ENCODE measurements at places on chromosomes 1 and 21.

DNA sequence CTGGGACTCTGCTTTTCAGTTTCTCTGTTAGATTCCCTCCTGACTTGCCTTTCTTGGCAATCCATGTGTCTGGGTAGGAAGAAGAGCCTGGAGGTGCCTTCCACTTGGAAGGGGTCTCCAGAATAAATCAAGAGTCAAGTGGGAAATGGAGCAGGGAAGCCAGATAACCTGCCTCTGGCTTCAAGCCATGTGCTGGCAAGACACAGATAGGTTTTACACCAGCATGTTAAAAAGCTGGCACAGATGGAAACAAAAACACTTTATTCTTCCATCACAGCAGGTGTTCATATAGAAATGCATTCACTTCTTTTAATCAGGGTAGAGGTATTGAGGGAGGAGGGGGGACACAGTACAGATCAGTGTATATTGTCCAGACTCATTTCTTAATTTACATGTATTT, 356.9 kb upstream of the RUNX1 start:
- no peaks in the 10 kb centered on the region for H3K36me3 ChIP-seq
- H3K4me1 ChIP-seq: no peaks in the 10 kb centered on the region
- H3K4me3 ChIP-seq: no peak overlapping the region
- DNase-seq: no peak

DNA sequence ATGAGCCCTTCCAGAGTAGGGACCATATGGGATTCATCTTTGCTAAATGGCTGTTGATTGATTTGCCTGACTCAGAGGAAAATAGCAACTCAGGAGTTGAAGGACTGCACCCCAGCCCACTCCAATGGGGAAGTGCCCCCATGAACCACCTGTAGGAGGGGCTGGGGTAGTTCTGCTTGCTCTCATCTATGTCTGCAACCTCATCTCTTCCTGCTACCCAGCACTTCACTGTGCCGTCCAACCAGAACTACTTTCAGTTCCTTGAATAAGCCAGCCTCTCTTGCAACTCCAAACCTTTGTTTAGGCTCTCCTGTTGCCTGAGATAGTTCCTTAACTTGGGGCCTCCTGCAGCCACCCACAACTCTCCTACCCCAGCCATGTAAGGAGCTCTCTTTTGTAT, 26.6 kb downstream of the BEND5 start:
- peaks cover 14% of the 10 kb centered on the region for H3K36me3 ChIP-seq
- no peak overlapping the region for H3K27ac ChIP-seq
- H3K4me3 ChIP-seq: no peak overlapping the region
- peaks cover 8% of the 10 kb centered on the region for H3K4me1 ChIP-seq

- no peaks in the 10 kb centered on the region for H3K27me3 ChIP-seq
- H3K4me3 ChIP-seq: no peak overlapping the region
- H3K27ac ChIP-seq: no peak overlapping the region
- no peaks in the 10 kb centered on the region for H3K36me3 ChIP-seq
Observed at GRCh38 chr21:16983420-16983819, 529.4 kb upstream of the CXADR start.

DNA sequence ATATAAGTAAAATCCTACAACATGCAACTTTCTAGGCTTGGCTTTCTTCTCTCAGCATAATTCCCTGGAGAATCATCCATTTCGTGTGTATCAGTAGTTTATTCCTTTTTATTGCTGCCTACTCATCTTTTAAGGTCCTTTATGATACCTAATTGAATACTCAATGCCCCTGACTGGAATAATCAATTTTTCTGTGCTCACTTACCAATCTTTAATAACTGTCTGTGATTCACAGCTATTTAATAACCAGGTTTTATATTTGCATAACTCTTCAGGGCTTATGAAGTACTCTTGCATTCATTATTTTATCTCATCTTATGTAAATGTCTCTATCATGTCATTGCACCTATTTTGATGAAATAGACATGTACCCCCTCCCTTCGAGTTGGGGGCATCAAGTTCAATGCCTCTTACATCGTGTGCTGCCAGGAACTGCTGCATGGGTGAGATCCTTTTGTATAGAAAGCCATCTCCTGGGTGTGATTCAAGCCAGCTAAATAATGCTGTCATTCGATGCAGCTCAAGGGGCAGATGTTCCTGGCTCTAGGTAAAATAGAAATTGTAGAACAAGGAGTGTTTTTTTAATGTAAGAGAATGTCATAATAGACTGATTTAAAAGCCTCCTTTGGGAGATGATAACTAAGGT, 222.7 kb downstream of the SLC35F3 start:
- DNase-seq: no peak
- H3K36me3 ChIP-seq: no peaks in the 10 kb centered on the region
- no peaks in the 10 kb centered on the region for H3K4me1 ChIP-seq
- H3K27me3 ChIP-seq: peaks cover 23% of the 10 kb centered on the region

DNA sequence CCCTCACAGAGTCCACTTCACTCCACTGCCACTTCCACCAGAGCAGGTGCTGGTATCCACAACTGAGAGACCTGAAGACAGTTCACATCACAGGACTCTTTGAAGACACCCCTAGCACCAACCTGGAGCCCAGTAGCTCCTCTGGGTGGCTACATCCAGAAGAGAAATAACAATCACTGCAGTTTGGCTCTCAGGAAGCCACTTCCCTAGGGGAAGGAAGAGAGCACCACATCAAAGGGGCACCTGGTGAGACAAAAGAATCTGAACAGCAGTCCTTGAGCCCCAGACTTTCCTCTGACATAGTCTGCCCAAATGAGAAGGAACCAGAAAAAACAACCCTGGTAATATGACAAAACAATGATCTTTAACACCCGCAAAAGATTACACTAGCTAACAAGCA, 113.2 kb downstream of the TENT5C start:
- peaks cover 7% of the 10 kb centered on the region for H3K27me3 ChIP-seq
- no peak for DNase-seq
- no peak overlapping the region for H3K27ac ChIP-seq
- no peak overlapping the region for H3K4me3 ChIP-seq

- no peaks in the 10 kb centered on the region for H3K4me1 ChIP-seq
- no peak overlapping the region for H3K4me3 ChIP-seq
- H3K27me3 ChIP-seq: no peaks in the 10 kb centered on the region
- H3K27ac ChIP-seq: no peak overlapping the region
- H3K36me3 ChIP-seq: peaks cover 62% of the 10 kb centered on the region
- no peak for DNase-seq
Observed at GRCh38 chr1:156794506-156795373, 21.9 kb downstream of the SH2D2A start.

DNA sequence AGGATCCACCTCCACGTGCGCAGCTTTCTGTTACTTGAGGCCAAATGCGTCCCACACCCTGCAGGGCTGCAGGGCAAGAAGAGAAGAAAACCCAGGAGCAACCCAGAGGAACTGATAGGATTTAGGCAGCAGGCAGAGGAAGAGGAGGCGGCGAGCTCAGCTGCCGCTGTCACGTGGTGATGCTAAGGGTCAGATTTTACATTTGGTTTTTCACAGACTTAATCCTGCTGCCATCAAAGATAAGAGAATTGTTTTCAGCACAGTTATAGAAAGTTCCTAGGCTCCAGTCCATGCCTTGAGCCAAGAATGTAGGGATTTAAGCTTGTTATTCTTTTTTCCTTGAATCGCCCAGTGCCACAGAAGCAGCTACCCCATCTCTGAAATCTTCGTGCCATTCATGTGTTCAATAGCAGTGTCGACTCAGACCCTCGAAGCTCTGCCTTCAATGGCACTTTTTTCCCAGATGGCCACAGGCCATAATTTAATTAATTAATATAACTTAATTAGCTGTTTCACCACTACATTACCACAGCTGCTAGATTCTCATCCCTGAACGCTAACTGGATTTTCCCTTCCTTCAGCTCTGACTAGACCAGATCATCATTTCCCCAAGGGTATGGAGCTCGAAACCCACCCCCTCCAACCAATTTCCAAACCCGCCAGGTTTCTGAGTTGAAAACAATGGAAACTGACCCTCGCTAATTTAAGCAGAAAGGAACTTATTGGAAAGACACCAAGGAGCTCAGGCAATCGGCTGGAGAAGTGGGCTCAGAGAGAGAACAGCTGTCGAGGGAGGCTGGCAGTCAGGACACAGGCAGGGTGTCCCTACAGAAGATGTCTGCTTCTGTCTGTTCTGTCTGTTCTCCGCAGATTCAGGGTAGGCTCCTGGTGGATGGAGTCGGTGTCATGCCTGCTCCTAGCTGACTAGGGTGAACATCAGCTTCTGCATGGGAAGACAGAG, 36.2 kb downstream of the LDLRAP1 start:
- H3K4me3 ChIP-seq: no peak overlapping the region
- DNase-seq: no peak
- no peaks in the 10 kb centered on the region for H3K36me3 ChIP-seq

DNA sequence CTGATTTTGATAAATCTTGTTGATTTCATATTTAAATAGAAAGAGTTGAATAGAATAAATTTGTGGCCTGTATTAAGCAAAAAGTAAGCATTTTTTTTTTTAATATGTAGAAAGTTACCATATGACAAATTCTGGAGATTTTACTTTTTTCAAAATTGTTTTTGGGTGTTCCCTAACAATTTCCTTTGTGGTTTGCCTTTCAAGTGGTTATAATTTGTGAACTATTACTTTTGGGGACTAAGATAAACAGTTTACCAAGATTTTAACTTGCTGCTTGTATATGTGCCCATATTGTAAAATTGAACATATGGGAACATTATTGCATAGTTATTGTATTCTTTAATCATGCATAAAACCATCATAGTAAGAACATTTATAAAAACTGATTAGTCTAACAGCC, 34.6 kb downstream of the SLC30A7 start:
- H3K4me3 ChIP-seq: no peak overlapping the region
- H3K27ac ChIP-seq: no peak overlapping the region
- no peak for DNase-seq
- no peaks in the 10 kb centered on the region for H3K27me3 ChIP-seq
- H3K4me1 ChIP-seq: peaks cover 55% of the 10 kb centered on the region

DNA sequence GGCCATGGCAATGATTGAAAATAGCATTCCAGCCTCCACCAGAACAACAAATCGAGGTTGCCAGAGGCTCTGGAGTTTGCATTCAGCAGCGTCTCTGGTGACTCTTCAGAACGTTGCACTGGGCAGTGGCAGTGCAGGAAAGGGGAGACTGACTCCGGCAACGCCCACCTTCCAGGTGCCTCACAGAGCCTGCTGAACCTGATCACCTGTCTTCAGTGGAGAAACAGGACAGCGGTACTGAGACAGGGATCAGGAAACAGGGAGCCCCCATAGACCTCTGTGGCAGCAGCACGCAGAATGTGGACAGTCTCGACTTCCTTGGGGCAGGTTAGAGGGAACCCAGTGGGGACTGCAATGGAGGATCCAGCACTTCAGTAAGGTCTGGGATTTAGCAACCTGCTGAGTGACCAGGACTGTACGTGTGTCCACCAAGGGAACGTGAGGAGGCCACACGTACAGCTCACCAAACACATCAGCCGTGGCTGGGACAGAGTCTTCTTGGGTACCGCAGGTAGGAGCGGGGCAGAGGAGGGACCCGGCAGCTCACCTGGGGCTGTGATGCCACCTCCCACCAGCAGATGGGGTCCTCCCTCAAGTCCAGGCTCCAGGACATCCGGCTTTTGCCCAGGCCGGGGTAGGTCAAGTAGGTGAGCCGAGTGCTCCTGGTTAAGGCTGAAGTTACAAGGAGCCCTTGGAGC, 128.6 kb downstream of the PRDM2 start:
- DNase-seq: peak; percentile 51
- no peak overlapping the region for H3K27ac ChIP-seq
- H3K4me3 ChIP-seq: no peak overlapping the region
- no peaks in the 10 kb centered on the region for H3K4me1 ChIP-seq
- H3K36me3 ChIP-seq: no peaks in the 10 kb centered on the region
